CD4-positive, alpha-beta memory T cell (primary cell): ENCODE measurements at places on chromosomes 3 and 15. TPM values are rescaled to one million over a fixed set of nuclear protein-coding genes. Genes with fewer than 3 reads are reported as not detected.

Gene TGM5
- total RNA-seq = not detected

Gene FBXO40
- total RNA-seq = not detected

Gene LTF
- not detected for total RNA-seq

Gene HRG
- total RNA-seq = not detected

Gene SERPINI1
- total RNA-seq = 4.9 TPM

Gene CLDN18
- not detected for total RNA-seq

Gene DNAH12
- 0.11 TPM for total RNA-seq

Gene GATA2
- total RNA-seq = not detected

Gene SPATA12
- total RNA-seq = not detected

Gene CTXND1
- total RNA-seq = not detected

Gene DGKG
- 0.75 TPM for total RNA-seq

Gene PAK6
- 0.67 TPM for total RNA-seq

Gene SEMA3B
- 0.87 TPM for total RNA-seq

Gene CORO2B
- total RNA-seq = not detected

Gene LYZL4
- total RNA-seq = not detected

Gene GAP43
- total RNA-seq = not detected

Gene OXSR1
- total RNA-seq = 43.9 TPM

Gene MST1R
- 1.3 TPM for total RNA-seq

Gene GPR62
- not detected for total RNA-seq
